ENCODE measurements at places on chromosomes 3 and 15.

DNA sequence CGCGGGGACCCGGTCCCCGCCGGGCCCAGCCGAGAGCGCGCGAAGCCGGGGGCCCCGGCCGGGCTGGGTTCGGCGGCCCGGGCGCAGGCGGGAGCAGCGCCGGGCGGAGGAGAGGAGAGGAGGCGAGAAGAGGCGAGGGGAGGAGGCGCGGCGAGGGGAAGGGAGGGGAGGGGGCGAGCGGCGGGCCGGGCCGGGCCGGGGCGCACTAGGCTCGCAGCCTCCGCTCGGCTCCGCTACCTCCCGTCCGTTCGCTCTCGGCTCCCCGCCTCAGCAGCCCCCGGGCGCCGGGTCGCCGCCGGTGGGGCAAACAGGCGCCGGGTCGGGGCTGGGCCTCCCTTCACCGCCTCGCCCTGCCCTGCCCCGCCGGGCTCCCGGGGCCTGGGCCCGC, 351 bp downstream of the INSYN1 start:
- DNase-seq = no peak

GRCh38 chr3:52039846-52040245, 16.5 kb downstream of the DUSP7 start:
- no peak for DNase-seq

DNA sequence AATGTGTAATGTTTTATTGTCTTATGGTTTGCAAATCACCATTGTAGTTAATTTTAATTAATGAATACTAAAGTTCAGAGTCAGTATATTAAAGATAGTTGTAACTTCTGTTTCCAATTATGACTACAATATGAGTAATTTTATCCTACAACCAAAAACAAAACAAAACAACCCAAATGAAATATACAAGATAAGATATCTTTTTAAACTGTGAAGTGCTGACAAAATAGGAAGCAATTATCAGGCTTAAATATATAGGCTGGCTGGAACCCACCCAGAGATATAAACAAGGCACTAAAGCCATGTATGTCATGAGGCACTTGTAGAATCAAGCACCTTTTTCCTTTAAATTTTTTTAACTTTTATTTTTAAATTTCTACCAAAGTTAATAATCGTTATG, 108.6 kb upstream of the LRRFIP2 start:
- no peak for DNase-seq

GRCh38 chr15:87829332-87830050, 427.0 kb downstream of the NTRK3 start:
- DNase-seq = no peak

DNA sequence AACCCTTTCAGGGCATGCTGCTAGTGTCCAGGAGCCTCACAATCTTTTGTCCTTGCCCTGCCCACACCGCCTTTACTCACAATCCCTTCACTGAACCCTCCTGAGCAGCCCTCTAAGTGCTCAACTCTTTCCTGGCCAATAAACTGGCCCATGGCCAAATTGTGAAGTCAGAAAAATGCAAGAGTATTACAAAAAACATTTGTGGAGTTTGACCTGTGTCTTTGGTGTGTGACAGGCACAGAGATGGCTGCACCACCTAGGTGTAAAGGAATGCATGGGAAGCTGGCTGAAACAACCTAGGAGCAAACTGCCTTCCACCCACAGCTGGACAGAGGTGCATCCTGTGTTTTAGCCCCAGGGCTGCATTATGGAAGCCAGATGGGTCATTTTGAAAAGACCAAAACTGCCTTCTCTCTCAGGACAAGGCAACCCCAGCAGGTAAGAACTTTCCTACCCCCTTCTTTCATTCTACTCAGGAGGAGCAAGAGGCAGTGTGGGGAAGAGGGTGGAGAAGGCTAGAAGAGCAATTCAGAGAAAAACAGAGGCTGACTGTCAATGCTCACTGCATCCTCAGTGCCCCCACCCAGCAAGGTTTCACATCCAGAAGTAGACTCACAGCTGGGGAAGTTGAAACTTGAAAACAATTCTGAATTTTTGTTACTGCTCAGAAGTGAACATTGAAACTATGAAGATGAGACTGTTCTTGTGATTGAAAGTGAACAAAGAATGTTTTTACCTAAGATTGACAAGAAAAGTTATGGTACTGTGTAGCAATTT, 78.6 kb downstream of the TRIM42 start:
- DNase-seq = no peak

- no peak for DNase-seq
Measured at GRCh38 chr3:63168179-63168578, 109.9 kb upstream of the SYNPR start.

GRCh38 chr3:143041903-143042302, 40.5 kb downstream of the U2SURP start:
- no peak for DNase-seq

DNA sequence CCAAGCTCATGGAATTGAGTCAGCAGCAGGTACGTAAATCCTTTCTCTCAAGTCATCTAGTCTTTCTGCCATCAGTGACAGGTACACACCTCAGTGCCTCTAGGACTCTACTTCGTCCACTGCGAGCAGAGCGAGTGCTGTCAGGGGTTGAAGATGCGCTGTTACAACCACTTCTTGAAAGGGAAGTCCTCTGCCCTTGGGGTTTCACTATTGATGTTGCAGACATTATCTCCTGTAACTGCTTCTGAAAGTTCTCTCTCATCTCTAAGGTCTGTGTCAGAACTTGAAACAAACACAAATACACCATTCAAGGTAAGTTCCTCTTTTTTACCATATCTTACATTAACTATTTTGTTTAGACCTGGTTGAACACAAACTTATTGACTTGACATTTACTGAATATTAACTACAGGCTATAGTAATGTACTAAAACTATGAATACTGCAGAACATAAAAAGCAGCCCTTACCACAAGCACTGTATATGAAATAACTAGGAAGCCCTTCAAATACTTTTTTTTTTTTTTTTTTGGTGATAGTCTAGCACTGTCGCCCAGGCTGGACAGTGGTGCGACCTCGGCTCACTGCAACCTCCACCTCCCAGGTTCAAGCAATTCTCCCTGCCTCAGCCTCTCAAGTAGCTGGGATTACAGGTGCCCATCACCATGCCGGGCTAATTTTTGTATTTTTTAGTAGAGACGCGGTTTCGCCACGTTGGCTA, 41.5 kb downstream of the TOPBP1 start:
- DNase-seq = no peak

DNA sequence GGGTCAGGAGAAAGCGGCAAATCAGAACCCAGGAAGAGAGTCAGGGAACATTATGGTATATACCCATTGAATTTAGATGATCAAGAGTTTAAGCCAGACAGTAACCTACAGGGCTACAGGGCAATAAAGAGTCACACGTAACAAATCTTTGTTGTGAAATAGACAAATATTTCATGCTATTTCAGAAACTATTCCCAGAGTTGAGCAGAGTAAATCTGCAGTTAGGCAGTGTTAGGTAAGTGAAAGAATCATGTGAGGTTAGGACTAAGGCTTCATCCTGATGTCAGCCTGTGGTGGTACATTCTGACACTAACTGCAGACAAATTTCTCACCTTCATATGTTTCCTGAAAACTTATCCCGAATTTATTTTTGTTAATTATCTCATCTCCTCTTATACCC, 153.0 kb downstream of the UBE2E2 start:
- DNase-seq = no peak

GRCh38 chr3:168088106-168088720, 7.5 kb downstream of the GOLIM4 start:
- DNase-seq = peak; percentile 20

DNA sequence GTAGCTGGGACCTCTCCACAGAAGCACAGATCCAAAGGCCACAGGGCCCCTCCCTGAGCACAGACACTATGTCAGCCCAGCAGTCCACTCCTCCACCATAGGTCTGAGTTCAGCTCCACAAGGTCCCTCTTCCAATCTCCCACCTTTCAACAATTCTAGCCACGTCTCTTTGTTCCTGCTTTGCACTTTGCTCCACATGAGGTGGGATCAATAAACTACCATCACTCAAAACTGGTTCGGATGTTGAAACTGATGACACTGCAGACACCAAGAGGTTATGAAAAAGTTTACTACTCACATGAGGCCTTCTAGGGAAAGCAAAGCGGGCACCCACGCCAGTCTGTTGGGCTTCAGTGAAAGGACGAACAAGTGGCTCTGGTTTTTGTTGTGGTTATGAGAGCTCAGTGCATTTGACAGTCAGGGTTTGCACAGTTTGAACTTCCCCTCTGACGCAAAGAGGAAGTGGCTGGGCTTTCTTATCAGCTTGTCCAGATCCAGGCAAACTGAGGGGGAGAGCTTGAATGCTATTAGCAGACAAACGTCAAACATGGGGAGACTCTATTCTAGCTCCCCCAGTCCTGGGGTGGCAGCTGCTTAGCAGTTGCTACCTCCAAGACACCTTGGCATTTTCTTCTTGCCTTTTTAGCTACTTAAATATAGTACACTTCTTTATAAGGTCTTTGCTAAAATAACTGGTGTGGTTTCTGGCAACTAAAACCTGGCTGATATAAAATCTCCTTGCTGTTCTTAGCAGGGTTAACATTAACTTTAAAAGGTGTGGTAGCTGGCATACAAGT, 37.8 kb downstream of the ZNF445 start:
- peak; percentile 50 for DNase-seq

DNA sequence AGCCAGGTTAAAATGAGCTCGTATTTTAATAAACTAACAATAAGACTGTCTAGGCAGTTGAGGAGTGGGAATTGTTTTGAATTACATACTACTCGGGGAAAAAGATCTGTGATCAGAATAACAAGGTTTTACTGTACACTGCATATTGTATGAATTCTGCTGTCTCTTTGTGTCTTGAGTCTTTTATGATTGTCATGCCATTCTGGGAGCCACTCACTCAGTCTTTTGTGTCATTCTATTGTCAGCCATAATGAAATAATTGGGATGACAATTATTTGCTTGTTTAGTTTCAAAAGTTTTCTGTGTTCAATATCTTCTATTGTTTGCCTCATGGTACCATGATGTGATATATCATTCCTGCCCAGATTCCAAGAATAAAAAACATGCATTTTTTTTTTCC, 339.6 kb upstream of the TBL1XR1 start:
- no peak for DNase-seq

- no peak for DNase-seq
Measured at GRCh38 chr15:63500265-63501250, 3.8 kb upstream of the USP3 start.

DNA sequence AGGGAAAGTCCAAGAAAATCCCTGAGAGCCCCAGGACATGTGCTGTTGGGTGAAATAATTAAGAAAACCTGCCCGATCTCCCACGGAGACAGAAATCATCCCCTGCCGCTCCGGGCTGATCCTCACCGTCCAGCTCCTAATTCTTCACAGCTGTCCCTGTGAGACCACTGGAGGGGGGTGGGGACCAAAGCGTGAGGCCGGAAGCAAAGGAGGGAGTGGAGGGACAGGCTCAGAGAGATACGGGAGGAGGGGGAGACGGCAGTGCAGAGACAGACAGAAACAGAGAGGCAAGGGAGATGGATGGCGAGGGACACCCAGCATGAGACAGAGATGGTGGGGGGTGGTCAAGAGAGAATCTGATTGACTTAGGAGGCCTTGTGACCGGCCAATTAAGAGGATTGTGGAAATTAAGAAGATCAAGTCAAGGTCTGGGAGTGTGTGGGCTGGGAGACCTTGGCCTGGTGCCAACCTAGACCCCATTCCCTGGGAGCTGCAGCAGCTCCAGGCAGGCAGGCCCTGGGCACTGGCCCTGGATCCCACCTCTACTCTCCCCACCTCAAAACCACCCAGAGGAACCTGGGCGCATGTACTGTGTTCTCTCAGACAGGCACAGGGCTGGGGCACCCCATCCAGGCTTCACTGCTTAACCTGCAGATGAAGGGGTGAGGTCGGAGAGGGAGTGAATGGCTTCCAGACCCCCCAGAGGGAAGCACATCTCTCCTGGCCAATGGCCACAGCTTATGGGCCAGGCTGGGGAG, 113.2 kb upstream of the ALDH1A3 start:
- peak; percentile 62 for DNase-seq

- DNase-seq = no peak
Measured at GRCh38 chr3:145448436-145448835, 712.5 kb downstream of the PLOD2 start.

GRCh38 chr3:138119423-138119766, 4.0 kb upstream of the DZIP1L start:
- no peak for DNase-seq

- no peak for DNase-seq
Measured at GRCh38 chr3:41251593-41251992, 52.3 kb downstream of the CTNNB1 start.

DNA sequence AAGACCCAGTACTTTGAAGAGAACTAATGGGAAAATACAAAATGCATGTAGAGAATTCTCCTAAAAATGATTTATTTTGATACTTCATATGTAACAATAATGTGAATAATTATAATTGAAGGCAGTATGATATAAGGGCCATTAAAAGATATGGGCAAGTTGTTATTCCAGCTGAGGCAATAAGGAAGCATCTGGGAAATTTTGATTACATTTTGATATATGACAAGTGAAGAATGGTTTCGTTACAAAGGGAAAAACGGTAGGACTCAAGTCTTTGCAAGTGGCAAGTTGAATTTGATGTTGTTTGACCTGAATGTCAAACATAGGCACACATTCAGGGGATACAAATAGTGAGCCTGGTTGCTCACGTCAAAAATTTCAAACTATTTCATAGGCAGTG, 137.9 kb upstream of the TP63 start:
- DNase-seq = no peak

Measured in BE2C (cell line).